KBM-7 (cell line): ENCODE measurements at places on chromosomes 3 and 15.

- peak; percentile 84 for DNase-seq
Measured at GRCh38 chr3:52144034-52144795, 10.0 kb downstream of the POC1A start.

DNA sequence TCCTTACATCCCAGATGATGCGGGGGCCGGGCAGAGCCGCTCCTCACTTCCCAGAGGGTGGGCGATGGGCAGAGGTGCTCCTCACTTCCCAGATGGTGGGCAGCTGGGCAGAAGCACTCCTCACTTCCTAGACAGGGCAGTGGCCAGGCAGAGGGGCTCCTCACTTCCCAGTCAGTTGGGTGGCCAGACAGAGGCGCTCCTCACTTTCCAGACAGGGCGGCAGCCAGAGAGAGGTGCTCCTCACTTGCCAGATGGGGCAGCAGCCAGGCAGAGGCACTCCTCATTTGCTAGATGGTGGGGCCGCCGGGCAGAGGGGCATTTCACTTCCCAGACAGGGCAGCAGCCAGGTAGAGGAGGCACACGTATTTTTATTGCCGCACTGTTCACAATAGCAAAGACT is 622.0 kb upstream of the KCNMB2 start:
- DNase-seq: no peak

- no peak for DNase-seq
Measured at GRCh38 chr15:58746174-58746573, 3.3 kb downstream of the ADAM10 start.

GRCh38 chr15:41503669-41504010 is 10.0 kb downstream of the ITPKA start:
- DNase-seq: no peak

- DNase-seq: no peak
Measured at GRCh38 chr3:79310016-79310415, 457.8 kb downstream of the ROBO1 start.

DNA sequence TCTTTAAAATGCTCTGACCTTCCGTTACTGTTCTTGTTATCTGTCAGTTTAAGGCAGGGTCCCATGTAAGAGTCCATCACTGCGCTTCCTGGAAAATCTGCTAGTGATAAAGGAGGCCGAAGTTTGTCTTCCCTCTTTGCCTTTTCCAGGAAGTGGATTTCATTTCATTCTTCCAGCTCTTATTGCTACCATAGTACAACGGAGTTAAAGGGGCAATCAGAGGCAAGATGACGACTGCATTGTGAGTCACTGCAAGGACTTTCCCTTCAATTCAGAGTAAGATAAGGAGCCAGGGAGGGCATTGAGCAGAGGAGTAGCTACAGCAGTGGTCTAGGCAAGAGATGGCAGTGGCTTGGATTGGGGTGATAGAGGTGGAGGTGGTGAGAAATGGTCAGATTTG is 17.2 kb upstream of the DET1 start:
- no peak for DNase-seq

GRCh38 chr3:181311186-181311585 is 321.6 kb upstream of the DNAJC19 start:
- no peak for DNase-seq
